ENCODE measurements at places on chromosomes 7 and 10.

GRCh38 chr7:99428972-99429566 is 9.5 kb downstream of the PTCD1 start:
- no peak for DNase-seq

DNA sequence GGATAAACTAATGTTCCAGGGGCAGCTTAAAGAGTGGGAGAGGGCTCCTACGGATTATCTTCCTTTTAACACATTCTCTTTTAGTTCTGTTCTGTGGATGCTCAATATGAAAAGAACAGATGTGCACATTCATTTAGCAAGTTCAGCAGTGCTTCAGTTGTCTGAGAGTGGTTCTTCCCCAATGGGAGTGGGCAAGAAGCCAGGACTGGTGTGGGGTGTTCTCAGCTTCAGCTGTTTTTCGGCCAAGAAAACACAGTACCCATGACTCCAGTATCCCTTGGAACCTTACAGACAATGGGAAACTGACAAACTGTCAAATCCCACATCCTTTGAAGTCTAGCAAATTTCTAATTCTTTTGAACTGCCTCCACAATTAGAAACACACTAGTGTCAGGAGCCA is 71.5 kb upstream of the LRRC17 start:
- DNase-seq = no peak

- no peak for DNase-seq
Measured at GRCh38 chr7:133763076-133763640, 364.0 kb upstream of the LRGUK start.

- DNase-seq = no peak
Measured at GRCh38 chr7:122260336-122260735, 44.2 kb downstream of the FEZF1 start.

DNA sequence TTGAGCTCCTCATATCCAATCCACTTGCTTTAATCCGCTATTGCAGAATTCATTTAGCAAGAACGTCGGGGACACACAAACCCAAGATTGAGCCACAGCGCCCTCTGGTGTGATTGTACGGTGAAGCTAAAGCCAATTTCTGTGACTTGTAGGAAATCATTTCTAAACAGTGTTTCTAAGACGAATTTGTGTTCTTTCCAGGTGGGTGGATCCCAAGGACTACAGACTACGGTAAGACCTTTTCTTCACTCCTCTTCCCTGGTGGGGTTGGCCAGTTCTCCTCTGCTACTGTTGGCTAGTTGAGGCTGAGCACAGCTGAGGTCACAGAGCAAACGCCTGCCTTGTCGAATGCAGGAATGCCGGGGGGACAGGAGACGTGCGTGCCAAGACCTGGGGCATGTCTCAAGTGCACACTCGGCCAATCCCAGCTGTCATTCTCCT is 5.2 kb downstream of the DMBT1 start:
- peak; percentile 49 for DNase-seq

- DNase-seq = no peak
Measured at GRCh38 chr7:158145370-158145769, 442.3 kb downstream of the PTPRN2 start.

GRCh38 chr7:26813432-26813831 is 51.0 kb downstream of the SKAP2 start:
- no peak for DNase-seq

DNA sequence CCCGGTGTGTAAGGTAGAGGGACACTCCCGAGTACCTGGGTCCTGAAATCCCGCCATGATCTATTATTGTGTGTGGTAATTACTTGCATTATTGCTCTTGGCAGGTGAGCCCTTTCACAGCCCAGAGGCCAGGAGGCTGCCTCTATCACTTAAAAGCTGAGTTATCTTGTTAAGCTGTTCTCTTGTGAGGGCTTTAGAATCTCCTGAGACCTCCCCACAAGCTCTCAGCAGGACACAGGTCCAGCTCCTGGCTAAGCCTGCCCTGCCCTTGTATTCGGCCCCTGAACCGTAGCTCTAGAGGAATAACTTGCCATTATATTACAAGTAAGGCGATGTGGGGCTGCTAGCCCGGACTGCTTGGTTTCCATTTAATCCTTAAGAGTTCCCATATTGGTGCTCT is 13.9 kb downstream of the SND1 start:
- DNase-seq = no peak

GRCh38 chr7:40572810-40573465 is 438.1 kb downstream of the SUGCT start:
- DNase-seq = no peak

DNA sequence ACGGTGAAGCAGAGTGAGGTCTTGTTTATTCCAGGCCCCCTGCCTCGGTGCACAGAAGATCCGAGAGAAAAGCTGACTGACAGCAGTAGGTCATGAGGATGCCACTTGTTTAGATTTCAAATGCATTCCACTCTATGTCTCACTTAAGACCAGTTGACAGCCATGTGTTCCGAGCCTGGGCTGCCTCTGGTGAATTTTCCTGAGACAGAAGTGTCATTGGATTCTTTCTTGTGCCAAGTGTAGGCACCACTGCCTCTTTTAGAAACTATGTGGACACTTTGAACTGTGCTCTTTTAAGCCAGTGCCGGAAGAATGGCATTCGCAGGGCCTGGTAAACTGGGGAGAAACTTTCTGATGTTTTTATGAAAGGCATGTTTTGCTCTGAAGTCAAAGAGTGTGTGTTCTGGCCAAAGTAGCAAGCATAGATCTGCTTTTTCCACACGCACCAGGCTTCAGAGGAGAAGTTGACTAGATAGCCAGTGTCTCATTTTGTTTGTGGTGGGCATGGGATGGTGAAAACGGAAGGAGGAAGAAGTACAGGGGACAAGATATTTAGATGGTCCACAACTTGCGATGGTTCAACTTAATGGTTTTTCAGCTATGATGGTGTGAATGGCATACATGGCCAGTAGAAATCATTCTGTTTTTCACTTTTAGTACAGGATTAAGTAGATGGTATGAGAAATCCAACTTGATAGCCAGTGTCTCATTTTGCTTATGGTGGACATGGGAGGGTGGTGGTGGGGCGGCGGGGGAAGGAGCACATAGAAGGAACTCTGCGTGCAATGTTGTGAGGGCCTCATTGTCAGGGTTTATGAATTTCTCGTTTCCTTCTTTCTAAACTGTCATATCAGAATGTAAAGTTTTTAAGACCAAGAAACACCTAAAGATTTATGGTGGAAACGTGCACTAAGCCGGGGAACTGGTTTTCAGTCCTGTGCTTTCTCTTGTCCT is 41.5 kb downstream of the CYP17A1 start:
- DNase-seq = no peak

DNA sequence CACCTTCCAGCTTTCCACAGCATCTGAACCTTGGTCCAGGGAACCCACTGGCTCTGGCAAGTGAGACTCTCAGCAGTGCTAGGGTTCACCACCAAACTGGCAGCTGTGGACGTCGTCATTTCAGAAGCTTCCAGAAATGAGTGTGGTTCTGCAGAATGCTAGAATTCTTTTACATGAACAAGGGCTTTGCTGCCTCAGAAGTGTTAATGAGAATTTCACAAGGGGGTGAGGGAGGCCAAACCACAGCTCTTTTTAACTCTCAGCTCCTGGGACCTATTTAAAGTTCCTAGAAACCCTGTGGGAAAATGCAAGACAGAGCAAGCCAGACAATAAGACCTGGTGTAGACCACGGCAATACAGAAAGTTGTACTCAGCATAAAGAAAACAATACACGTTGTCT is 129.3 kb upstream of the BET1 start:
- no peak for DNase-seq

DNA sequence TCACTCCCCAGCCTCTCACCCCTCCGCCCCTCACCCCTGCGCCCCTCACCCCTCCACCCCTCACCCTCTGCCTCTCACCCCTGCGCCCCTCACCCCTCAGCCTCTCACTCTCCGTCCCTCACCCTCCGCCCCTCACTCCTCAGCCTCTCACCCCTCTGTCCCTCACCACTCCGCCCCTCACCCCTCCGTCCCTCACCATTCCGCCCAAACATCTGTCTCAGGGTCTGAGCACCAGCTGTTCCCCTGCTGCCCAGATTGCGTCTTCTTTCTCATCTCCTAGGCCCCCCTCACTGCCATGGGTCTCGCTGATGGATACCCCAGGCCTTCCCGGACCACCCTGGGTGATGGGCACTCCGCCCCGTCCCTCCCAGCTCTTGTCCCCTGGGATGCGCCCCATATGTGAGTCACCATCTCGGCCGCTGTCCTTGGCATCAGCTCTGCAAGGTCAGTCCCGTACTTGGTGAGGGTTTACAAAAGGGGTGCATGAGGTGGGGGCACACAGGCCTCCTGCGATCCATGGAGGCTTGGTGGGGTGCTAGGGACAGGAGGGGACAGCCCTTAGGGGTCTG is 65.4 kb upstream of the GNA12 start:
- DNase-seq = no peak

- DNase-seq = no peak
Measured at GRCh38 chr7:155166108-155166507, 96.0 kb downstream of the HTR5A start.

DNA sequence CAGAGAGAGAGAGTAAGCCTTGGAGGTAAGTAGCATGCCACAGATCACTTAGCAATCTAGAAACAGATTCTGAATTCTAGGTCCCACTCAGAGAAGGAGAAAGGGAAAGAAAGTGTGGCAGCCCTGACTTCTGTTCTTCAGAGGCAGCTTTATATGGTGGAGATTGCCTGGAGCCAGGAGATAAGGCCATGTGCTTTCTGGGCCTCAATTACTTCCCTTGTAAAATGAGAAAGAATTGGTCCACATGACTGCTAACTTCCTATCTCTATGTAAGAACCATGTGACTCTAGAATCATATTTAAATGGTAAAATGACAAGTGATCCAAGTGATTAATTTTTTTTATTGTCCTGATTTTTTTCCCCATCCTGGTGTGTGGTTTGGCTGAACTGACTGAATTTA is 64.1 kb downstream of the HHEX start:
- DNase-seq = no peak

- no peak for DNase-seq
Measured at GRCh38 chr10:13660551-13660920, 73.8 kb downstream of the PRPF18 start.

- no peak for DNase-seq
Measured at GRCh38 chr10:74114041-74114448, 36.6 kb downstream of the AP3M1 start.

GRCh38 chr10:118034791-118035261 is 11.9 kb downstream of the RAB11FIP2 start:
- no peak for DNase-seq

DNA sequence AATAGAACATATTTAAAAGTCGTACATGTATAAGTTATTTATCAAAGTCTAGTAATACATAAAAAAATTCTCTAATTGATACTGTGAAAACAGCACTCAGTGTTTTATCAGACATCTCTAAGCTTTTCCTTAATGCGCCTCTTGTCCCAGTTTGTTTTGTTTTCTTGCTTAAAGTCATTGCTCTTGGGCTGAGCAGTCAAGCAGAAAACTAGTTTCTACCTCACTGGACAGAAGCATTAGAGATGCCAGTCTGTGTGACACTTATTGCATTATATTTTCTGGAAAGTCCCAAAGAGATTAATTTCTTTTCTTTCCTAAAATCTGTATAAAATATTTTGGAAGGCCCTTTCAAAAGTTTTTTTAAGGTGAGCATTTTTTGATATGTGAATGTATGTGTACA is 236.2 kb downstream of the PCLO start:
- DNase-seq = no peak

DNA sequence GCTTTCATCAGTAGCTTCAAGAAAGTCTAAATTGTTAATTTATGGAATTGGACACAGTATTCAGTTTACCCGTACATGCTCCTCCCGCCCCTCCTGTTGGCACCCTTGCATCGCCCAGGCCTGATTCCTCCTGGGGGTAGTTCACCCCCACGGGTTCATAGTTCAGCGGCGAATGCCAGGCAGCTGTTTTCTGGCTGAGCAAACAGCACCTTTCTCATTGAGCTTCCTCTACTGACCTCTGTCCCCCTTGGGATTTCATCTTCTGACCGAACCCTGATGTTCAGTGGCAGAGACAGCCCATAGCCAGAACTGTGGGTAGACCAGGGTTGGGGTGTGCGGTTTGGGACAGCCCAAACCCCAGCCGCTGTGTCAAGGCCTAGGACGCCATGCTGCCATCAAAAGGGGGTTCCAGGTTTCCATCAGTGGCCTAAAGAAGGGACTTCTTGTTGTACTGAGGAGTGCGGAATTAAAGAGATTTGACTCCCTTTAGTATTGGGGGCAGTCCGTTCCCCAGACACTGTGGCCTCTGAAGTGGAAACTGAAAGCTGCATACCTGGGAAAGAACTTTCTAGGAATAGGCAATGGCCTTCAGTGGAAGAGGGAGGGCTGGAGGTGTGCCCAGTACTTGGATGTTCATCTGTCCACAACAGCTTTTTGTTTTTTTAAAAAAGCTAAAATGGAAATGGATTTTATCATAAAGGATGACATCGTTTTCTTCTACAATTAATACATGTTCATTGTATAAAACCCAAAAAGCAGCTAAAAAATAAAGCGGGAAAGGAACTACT is 19.0 kb downstream of the MDH2 start:
- DNase-seq = peak; percentile 5

DNA sequence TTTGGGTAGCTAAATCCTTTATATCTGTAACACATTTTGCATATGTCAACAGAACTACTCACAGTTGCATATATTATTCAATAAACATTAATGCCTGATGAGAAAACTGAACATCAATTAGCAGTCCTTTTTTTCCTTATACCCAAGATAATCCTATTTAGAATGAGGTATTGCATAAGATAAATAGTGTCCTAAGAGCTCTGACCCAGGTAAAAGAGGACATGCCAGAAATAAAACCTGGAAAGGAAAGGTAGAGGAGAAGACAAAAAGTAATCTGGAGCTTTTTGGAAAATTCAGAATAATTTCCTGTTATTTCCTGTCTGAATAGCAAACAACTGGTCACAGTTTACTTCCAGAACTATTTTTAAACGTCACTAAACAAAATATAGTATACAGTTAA is 204.4 kb downstream of the PLXDC2 start:
- no peak for DNase-seq

DNA sequence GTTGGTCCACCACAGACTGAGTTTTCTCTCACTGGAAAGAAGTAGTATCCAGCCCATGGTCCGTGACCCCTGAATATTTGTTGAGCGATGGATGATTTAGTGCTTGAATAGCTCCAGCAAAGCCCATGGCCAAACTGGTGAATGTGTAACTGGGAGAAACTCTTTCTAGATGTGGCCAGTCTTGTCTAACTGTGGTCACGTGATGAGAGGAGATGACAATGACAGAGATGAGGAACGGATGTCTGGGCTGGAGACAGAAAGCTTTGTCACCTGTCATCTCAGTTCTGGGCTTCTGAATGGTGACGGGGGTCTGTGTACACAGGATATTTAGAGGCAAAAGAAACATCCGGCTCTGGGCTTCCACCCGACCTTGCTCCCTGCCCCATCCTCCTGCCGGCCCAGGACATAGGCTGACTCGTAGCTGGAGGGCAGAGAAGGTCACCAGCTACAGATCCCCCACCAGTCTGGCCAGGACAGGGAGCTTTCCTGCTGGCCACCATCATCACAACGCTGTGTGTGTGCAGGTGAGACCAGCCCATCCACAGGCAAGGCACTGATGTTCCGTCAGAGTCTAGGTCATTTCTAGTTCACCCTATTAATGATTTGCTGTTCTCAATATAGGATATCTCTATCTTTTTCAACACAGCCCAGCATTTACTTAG is 152.5 kb upstream of the TNS3 start:
- no peak for DNase-seq

GRCh38 chr10:84204122-84204521 is 9.8 kb downstream of the CDHR1 start:
- peak; percentile 79 for DNase-seq

Measured in GM20000 (cell line).